ENCODE measurements at places on chromosomes 3 and 15.

DNA sequence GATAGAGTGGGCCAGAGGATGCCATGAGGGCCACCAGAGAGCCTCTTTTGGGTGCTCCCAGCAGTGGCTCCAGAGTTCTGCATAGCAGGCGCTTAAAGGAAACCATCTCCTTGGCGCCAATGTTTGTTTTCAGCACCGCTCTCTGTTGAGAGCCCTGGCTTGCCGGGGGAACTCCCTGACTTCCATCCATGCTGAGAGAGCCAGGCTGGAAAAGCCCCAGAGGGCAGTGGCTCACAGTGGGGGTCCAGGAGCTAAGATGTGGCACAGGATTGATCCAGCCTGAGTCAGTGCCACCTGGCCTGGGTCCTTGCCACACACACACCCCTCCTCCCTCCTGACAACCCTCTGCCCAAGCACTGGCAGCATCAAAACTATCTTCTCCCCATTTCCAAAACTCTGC lies 50.4 kb upstream of the HACD2 start:
- no peak for DNase-seq

GRCh38 chr15:88487796-88488523 lies 20.5 kb downstream of the MRPS11 start:
- no peak for DNase-seq

DNA sequence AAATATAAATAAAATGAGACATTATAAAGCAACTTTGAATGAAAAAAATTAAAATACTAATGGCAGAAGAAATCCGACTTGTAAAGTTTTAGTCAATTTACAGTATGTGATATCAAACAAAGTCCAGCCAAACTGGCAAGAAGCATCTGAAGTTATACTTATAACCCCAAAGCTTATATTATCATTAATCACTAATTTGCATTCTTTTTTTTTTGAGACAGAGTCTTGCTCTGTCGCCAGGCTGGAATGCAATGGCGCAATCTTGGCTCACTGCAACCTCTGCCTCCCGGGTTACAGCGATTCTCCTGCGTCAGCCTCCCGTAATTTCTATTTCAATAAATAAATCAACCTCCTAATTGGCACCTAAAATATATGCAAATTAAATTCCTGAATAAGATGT lies 80.1 kb downstream of the AQR start:
- DNase-seq, result no peak

- no peak for DNase-seq
Measured at GRCh38 chr15:62403164-62403809, 238.2 kb upstream of the C2CD4B start.

DNA sequence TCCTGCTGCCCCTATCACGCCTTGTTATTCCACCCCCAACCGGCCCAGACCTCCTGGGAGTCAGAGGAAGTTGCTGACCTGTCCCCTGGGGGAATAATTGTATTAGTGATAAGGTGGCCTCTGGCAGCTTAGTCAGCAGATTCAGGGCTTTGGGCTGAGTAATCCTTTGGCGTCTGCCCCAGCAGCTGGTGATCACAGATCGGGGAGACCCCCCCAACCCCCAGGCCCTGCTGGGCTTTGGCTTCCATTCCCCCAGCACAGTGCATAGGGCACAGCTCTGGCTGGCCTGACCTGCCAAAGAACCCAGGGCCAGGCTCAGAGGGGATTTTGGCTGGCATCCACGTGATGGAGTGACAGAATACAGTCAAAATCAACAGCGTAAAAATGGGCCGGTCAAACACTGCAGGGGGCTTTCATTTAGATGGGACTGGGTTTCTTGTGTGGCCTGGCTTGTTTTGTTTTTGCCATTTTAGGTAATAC lies 3.9 kb upstream of the NR2E3 start:
- no peak for DNase-seq

DNA sequence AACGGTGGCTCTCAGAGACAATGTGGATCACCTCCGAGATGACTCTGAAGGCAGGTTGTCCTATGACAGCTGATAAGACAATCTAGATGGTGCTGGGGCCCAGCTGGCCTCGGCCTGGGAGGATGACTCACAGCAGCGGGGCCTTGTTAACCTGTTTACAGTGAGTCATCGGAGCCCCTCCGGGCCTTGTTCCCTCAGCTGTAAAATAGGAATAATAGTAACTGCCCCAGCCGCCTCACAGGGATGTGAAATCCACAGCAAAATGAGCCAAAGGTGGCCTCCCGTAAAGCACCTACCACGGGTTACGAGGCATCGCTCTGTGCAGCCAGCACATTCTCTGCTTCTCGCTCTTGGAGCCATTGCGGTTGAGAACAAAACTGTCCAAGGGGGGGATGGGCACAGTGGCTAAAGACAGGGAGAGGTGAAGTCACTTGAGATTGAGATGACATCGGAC lies 88.6 kb upstream of the RASGRF1 start:
- no peak for DNase-seq

DNA sequence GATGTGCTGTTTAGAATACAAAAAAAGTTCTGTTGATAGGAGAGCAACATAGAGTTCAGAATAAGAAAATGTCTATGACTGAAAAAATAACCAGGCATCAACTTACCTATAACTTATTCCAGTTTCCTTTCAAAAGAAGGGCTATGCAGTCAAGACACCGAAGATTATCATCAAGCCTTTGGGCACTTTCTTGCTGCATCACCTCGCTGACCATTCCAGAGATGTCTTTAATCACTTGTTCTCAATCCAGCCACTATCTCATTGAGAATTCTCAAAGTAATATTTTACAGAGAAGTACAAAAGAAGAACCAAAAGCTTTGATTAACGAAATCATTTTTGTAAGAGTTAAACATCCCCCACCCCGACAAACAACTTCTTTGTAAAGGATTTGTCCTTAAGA lies 198.3 kb upstream of the P2RY1 start:
- no peak for DNase-seq

GRCh38 chr15:57440799-57441198 lies 64.5 kb downstream of the CGNL1 start:
- DNase-seq, result no peak

DNA sequence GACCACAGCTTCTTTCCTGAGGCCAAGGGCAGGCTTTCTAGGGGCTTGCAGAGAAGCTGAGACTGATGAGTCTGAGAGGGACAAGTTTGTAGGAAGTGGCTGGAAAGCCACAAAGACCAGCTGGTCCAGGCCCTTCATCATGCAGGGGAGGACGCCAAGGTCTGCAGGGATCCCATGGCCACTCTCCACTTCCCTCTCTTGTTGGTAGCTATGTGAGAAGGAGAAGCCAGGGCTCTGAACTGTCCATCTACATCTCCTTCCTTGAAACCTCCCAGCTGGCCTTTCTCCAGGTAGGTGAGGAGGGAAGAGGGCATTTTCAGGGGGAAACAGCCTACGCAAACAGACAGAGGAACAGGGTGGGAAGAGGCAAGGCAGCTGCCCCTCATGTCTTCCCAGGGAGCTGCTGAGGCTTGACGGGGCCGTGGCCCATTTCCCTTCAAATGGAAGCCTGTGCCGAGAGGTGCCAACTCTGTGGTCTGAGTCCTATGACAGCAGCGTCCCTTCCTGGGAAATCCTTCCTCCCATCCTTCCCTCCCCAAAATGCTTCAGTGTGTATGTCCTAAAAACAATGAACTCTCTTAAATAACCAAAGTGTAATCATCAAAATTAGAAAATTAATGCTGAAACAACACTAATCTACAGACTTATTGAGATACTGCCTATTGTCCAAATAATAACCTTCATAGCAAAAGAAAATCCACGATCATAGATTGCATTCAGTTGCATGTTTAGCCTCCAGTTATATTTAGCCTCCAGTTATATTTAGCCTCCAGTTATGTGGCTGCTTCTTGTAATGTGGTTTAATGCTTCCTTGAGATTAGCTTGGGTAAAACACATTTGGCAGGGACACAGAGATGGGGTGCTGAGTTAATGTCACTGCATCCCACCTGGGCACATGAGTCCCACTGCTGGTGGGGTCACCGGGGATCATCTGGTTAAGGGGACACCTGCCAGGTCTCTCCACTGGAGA lies 36.0 kb downstream of the GNB5 start:
- no peak for DNase-seq

GRCh38 chr15:91125162-91125561 lies 25.1 kb downstream of the SV2B start:
- DNase-seq, result no peak

GRCh38 chr3:184354121-184354728 lies 7.2 kb downstream of the CLCN2 start:
- DNase-seq, result no peak

DNA sequence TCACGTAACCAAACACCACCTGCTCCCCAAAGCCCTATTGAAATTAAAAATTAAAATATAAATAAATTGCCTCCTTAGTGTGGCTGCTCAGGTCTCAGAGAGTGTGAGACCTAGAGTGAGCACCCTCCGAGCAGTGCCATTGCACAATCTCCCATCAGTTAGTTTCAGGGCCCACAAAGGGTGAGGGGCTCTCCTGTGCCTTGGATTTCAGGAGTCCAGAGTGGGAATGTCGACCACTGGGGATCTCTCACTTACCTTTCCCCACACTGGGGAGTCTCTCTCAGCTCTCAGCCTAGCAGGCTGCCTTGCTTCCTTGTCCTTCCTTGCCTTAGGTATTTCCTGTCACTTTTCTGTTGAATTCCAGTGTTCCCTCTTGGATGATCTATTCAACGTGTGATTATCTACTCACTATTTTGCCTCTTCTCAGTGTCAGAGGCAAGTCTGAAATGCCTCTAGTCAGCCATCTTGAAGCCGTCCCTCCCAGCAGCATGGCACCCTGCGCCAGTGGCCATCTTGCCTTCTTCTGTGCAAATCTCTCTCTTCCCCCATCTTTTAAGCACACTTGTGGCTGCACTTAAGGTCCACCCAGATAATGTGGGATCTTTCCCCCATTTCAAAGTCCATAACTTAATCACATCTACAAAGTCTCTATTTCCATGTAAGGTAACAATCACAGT lies 119.3 kb downstream of the LRRK1 start:
- no peak for DNase-seq

DNA sequence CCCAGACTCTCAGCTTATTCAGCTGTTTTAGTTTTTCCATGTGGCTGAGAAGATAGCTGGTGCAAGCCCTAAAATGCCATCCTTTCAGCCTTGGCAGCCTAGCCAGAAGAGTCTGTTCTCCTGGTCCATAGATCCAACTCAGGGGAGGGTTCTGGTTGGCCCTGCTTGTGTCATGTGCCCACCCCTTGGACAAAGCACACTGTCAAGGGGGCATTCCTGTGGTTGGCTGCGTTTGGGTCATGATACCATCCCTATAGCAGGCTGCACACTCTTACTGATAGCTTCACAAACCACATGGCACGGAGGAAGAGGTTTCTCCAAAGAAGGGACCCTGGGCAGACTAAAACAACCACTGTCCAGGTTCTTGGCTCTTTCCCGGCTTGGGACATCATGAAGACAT lies 8.4 kb upstream of the FSTL1 start:
- DNase-seq, result no peak

DNA sequence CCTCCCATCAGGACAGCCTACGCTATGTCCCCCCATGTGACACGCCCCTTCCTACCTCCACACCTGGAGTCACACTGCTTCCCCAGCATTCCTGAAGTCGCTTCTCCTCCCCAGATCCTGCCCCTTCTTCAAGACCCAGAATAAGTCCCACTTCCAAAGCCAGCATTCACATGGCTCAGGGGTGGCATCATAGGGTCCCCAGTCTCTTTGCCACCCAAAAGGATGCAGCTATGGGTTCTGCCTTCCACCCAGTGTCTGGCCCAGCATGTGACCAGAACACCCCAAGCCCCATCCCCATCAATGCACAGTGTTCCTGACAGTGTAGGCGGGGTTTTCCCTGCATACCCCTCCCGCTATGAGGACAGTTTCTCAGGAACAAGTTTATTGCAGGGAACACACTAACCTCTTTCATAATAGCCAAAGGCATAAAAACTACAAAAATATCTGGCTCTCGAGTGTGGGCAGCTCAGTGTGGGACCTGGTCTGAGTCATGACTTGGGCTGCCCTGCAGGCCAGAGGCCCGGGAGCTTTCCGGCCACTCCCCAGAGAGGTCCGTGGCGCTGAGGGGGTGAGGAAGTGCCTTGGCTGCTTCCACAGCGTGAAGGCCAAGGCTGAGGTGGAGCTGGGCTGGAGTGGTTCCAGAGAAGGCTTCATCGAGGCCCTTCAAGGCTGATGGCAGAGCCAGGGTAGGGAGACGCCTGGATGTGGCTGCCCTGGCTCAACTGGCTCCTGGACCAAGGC lies 5.8 kb downstream of the ISLR start:
- no peak for DNase-seq

- DNase-seq, result no peak
Measured at GRCh38 chr15:78411061-78411460, 27.0 kb upstream of the IREB2 start.

GRCh38 chr3:41370307-41370706 lies 171.0 kb downstream of the CTNNB1 start:
- DNase-seq, result no peak

DNA sequence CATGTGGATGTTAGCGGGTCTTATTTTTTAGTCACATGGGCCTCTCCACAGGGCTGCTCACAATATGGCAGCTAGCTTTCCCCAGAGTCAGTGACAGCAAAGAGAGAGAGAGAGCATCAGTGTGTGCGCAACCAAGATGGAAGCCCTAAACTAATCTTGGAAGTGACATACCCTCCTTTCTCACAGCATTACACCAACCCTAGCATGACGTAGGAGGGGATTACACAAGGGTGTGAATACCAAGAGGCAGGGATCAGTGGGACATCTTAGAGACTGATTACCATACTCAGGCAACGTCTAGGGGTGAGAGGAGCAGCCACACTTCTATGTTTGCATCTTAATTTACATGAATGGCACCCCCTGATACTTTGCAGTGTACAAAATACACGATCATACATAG lies 3.5 kb upstream of the UBE2E2 start:
- DNase-seq, result no peak

DNA sequence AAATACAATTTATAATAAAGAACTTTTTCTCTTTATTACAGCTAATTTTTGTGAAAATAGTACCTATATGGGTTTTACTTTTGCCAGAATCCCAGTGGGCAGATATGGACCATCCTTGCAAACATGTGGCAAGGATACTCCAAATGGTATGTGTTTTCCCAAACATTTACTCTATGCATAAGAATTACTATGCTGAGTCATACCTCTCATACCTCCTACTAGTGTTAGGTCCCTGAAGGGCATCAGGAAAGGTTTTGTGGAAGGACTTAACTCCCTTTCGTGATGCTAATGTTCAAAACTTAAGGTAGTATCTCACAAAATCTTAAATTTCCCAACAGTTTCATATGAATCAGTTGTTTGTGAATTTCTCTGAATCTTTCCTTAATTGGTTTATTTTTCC lies 21.3 kb downstream of the ADGRG7 start:
- DNase-seq, result no peak

GRCh38 chr3:170043506-170043905 lies 5.7 kb downstream of the GPR160 start:
- no peak for DNase-seq

GRCh38 chr15:32966512-32966911 lies 228.0 kb downstream of the FMN1 start:
- no peak for DNase-seq

- DNase-seq, result no peak
Measured at GRCh38 chr3:50320853-50321335, 1.7 kb downstream of the HYAL2 start.

GRCh38 chr3:34159613-34160420 lies 361.4 kb downstream of the PDCD6IP start:
- DNase-seq, result no peak

Data from GM19239 (cell line).